ENCODE measurements at places on chromosomes 7 and 10.

GRCh38 chr7:142487124-142487523 is 229.3 kb upstream of the PRSS58 start:
- no peak for DNase-seq

GRCh38 chr7:96591900-96592676 is 117.6 kb downstream of the SEM1 start:
- no peak for DNase-seq

GRCh38 chr7:47421456-47421855 is 160.5 kb downstream of the TNS3 start:
- DNase-seq: no peak

GRCh38 chr7:131027287-131027773 is 293.3 kb upstream of the KLF14 start:
- DNase-seq: no peak

GRCh38 chr7:20998309-20998708 is 211.6 kb upstream of the SP8 start:
- no peak for DNase-seq

GRCh38 chr7:20158684-20159083 is 58.5 kb downstream of the MACC1 start:
- DNase-seq: peak; percentile 21

- no peak for DNase-seq
Observed at GRCh38 chr7:107165341-107165740, 3.5 kb upstream of the HBP1 start.

DNA sequence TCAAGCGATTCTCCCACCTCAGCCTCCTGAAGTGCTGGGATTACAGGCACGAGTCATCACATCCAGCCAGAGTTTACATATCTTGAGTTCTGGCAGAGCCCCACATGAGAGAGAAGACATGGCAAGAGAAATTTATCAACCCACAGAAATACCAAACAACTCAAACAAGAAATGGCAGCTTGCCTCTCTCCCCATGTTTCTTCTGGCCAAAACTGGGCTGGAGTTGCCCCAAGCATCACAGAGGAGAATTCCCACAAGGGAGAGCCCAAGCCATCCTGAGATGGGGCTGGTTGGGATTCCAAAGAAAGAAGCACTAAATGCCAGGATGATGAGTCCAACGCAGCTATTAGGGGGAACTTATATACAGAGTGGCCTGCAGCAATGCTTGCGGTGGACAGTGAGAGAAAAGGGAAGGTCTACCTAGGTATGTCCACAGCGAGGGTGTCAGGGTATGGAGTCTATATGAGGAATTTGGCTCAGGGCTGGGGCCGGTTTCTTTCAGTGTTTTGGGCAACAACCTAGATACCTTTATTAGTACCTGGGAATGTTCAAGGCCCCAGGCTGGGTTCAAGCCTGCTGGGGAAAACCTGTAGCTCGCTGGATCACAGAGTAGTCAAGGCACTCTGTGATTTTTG is 14.5 kb upstream of the PAX4 start:
- DNase-seq: no peak

- DNase-seq: no peak
Observed at GRCh38 chr10:89421018-89421476, 6.7 kb downstream of the IFIT5 start.

DNA sequence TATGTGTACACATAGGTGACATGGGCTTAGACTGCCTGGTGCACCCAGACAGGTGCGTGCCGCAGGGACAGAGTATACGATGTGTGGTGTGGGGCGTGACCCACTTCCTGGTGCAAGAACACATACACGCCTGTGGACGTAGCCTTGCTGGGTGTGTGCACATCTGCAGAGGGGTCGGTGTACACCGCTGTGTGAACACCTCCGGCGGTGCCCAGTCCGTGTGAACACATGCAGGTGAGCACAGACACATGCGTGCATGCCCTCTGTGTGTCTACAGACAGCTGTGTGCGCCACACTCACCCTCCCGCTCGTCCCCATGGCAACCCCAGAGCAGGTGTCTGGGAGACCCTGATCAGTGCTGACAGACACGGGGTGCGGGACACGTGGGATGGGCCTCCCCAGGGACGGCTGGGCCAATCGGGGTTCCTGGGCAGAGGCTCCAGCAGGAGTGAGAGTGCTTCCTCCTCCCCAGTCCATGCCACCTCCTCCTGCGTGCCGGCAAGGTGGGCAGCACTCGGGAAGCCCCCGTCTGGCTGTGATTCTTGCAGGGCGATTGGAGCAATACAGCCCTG is 23.4 kb downstream of the ELFN1 start:
- no peak for DNase-seq

- DNase-seq: no peak
Observed at GRCh38 chr10:119567978-119568377, 25.5 kb upstream of the RGS10 start.

- no peak for DNase-seq
Observed at GRCh38 chr10:113298616-113299015, 254.2 kb upstream of the HABP2 start.

DNA sequence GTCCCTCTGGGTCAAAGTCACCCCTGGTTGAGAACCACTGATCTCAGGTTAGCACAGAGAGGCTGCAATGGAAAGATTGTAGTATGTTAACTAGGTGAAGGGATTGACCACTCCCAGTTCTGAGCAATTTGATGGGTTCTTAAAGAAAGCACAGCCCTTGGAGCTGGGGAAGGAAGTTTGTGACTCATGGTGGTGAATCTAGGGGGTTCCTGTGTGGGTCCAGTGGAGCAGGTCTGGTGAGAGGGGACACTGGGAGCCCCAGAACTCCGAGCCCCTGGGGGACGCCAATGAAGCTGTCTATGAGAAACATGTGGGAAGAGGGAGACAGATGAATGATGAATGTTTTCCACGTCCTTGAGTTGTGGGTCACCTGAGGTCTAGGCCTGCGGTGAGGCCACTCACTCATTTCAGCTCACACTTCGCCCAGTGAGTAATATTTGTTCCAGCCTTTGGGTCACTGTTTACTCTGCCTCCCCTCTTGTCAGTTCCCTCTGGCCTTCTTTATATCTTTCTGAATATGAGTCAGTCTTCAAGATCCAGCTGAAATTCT is 341.9 kb downstream of the LRMDA start:
- DNase-seq: no peak

DNA sequence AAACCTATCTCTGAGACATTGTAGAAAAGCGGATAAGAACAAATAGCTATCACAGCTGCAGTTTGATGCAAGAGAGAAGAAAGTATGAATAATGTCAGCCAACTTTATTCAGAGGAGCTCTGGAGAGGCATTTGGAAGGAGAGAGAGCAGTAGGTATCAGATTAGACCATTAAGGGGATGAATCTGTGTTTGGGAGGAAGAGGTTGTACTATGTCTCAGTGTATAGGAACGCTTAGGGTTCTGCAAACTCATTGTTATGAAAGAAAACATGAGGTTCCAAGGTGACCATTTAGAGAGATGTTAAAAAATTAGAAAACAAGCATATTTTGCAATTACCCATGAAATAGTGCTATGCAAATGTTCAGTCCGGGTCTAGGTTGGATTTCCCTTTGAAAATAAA is 207.5 kb upstream of the GNAI1 start:
- no peak for DNase-seq

DNA sequence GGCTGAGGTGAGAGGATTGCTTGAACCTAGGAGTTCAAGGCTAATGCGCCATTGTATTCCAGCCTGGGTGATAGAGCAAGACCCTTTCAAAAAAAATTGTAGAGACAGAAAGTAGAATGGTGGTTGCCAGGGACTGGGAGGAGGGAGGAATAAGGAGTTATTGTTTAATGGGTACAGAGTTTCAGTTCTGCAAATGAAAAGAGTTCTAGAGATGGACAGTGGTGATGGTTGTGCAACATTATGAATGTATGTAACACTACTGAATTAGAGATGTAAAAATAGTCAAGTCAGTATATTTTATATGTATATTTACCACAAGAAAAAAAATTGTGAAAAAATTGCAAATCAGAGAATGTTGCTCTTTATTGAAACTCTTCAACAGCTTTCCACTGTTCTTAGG is 266.5 kb upstream of the NPY start:
- no peak for DNase-seq

DNA sequence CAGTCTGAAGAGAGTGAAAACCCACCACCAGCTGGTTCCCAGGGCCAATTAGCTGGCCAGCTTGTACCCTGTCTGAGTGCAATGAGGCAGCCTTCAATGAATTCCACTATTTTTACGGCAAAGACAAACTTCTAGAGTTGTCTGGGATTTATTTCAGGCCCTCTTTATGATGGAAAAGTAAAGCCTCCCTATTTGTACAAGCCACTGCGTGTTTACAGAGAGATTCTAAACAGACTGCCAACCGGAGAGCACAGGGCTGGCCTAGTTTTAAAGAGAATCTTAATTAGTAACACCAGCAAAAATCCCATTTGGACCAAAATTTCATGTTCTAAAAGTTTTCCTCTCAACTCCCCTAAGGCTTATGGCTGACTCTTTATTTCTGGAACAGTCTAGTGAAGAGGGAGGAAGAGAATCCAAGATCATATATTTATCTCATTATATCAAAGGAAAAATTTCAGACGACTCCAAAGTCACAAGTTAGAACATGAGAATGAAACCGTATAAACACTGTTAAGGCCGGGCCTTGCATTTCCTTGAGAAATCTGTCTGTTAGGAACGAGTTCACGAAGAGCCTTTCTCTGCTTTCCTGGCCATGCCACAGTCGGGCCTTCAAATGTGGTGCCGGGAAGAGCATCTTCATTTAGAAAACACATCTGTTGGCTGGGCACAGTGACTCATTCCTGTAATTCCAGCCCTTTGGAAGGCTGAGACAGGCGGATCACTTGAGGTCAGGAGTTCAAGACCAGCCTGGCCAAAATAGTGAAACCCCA is 724.6 kb upstream of the NRP1 start:
- DNase-seq: no peak

DNA sequence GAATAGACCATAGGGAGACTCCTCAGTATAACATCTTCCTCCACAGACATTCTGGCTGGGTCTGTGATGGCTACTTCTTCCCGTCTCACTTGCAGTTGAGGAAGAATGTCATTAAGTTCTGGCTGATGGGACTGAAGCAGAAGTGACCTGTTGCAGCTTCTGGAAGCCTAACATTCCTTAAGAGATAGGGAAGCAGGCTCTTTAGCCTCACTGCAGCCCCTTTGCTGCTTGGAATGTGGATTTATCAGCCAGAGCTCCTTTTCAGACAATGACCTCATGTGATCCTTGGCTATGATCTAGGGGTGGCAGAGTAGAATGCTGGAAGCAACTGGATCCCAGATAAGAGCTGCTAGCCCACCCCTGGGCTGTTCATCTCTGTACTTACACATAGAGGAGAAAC is 142.5 kb downstream of the RNF216 start:
- no peak for DNase-seq

DNA sequence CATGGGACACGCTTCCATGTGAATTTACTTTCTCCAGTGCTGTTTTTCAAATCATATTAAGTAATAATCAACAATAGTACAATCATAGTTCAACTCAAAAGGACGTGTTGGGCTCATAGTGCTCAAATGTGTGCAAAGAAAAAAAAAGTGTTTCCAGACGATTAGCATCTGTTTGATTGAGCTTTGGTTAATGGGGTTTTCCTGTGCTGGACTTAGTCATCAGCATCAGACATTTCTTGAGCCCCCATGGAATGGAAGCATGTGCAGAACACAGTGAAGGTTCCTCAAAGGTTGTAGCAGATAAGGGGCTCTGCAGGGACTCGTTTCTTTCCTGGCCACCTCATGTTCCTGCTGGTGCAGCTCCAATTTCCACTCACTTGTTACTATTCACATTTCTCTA is 233.9 kb downstream of the PAXIP1 start:
- DNase-seq: no peak

DNA sequence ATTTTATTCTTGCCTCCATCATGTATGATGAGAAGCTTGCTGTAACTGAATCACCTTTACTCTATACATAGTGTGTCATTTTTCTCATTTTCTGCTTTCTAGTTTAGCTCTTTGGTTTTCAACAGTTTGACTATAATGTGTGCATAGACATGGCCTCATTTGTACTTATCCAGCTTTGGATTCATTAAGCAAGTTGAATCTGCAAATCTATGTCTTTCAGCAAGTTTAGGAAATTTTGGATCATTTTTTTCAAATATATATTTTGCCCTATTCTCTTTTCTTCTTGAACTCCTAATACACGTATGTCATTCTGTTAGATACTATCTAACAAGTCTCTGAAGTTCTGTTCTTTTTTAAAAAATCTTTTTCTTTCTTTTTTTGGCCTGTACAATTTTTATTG is 57.8 kb downstream of the PRLHR start:
- DNase-seq: no peak

DNA sequence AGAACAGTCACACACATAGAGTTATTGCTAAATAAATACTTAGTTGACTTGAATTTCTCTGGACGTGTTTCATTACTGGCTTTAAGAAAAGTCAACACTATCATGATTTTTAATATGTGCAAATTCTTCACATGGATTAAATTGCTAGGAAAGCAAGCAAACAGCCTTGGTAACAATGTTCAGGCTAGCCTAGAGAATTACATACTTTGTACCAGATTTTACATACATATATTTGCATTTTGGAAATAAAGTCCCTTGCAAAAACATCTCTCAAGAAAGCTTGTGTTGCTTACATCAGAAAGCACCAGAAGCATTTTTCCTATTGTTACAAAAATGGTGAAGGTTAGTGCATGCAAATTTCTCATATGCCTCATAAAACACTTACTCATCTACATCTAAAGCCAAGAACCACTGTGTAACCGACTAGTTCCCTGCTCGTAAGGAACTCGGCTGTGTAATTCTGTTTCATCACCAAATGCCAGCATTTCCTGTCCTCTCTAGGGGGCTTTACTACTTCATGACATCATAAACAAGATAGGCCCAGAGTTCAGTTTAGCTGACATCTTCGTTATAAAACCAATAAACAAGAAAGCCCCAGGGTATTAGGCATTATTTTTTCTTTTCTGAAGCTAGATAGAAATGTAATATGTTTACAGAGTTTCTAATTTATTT is 87.8 kb downstream of the CFAP58 start:
- no peak for DNase-seq

- DNase-seq: no peak
Observed at GRCh38 chr7:2943851-2944601, 99.6 kb downstream of the CARD11 start.

- no peak for DNase-seq
Observed at GRCh38 chr10:59857049-59857448, 49.3 kb downstream of the CCDC6 start.

GRCh38 chr7:43602256-43602655 is 19.3 kb downstream of the STK17A start:
- no peak for DNase-seq

- no peak for DNase-seq
Observed at GRCh38 chr7:130135208-130136205, 65.2 kb downstream of the KLHDC10 start.

- DNase-seq: no peak
Observed at GRCh38 chr10:86041116-86041515, 325.5 kb downstream of the GRID1 start.

- no peak for DNase-seq
Observed at GRCh38 chr10:47071891-47072290, 160.7 kb downstream of the PTPN20 start.

DNA sequence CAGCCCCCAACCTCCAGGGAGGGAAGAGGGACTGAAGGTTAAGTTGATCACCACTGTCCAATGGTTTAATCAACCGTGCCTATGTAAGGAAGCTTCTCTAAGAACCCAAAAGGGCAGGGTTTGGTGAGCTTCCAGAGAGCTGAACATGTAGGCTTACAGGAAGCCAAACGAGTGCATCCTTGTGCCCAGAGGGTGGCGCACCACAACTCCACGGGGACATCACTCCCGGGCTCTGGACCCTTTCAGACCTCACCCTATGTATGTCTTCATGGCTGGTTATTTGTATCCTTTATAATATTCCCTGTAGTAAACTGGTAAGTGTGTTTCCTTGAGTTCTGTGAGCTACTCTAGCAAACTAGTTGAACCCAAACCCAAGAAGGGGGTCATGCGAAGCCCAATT is 11.5 kb upstream of the NFKB2 start:
- no peak for DNase-seq

All from mucosa of descending colon (tissue), 3 donors.